ENCODE measurements at places on chromosomes 3 and 15.
A peak's percentile ranks its signal among the peaks of the same experiment; 100 is the strongest.

GRCh38 chr3:151384741-151385174, at the start of gene P2RY12:
Gene P2RY12 (minus strand): TSS chr3:151384753. CDS start chr3:151338845, 45,908 bp downstream.
- peak; percentile 40 for DNase-seq

- DNase-seq, result no peak
Observed at GRCh38 chr15:56532721-56533460, 68.0 kb upstream of the MNS1 start.

DNA sequence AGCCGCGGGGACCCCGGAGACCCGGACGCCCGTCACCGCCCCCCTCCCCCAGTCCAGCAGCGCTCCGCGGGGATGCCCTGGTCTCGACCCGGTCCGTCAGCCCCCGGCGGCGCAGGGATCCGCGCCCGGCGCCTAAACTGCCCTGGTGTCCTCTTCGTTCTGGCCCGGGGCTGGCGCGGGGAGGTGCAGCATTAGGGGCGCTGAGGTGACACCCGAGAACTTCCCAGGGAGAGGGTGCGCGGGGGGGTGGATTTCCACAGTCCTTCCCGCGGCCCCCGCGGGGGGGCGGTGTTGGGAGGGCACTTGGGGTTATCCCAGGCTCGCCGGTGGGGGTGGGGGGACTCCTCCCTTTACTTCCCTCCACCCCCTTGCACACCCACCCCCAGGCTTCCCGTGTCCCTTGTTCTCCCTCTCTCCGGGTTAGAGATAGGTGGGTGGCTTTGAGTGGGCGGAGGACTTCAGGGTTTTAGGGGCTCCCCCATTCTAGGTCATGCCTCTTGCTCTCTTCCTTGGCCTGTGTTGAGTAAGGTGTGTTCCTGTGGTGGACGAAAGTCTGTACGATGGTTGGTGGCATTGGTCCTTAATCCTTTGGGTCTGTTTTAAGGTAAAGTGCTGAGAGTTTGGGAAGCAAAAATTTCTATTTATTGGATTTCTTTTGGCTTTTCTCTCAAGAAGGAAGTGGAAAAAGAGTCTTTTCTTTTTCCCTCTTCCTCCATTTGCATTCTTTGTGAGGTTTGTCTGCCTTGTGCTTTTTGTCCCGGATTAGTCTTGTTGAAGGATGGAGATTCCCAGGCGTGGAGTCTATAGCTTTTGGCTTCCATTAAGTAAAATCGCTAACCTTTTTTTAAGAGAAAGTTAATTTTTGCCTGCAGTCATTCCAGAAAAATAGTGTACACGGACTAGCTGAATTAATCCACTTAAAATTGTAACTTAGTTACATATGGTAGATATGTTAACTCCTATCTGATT, 811 bp downstream of the SKIL start:
- peak; percentile 59 for DNase-seq

DNA sequence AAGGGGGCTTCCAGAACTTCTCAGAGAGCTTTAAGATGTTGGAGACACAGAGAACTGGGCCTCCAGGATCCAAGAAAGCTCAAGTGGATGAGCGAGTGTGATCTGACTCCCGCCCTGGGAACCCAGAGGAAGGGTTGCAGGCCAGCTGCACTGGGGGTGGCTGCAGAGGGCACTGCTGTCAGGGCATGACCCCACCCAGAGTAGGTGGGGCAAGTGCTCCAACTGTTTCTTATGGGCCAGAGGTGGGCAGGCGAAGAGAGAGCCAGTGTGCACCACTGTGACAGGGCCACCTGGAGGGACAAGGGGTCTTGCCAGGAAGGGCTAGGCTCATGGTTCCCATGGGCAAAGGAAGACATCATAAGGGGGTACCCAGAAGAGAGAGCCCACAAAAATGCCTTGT, 48.8 kb downstream of the EXOG start:
- no peak for DNase-seq

DNA sequence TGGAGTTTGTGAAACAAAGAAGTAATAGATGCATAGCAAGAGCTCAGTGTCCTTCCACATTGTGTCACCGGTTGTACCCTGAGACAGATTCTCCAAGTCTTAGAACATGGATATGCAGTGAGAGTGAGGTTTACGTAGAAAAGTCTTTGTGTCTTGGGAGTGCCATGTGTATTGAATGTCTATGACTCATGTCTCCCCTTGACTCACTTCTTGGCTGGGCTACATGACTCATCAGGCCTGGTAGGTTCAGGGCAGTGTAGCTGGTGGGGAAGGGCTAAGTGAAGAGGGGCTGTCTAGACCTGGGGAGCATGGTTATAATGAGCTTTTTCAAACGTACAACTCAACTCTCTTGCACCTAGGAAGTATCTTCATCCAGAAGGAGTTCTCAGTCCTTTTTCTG, 167.4 kb downstream of the GAP43 start:
- DNase-seq, result no peak

All from Ammon's horn (tissue), 1 donor.